ENCODE measurements at places on chromosomes 4 and X. TPM values are rescaled to one million over a fixed set of nuclear protein-coding genes. Genes with fewer than 3 reads are reported as not detected.

HELT gene
- total RNA-seq: not detected

GLRA3 gene
- not detected for total RNA-seq

CDKL2 gene
- total RNA-seq: 15.9 TPM

AMBN gene
- total RNA-seq: not detected

SHISA3 gene
- total RNA-seq: 31.7 TPM

CCDC120 gene
- total RNA-seq: 13.7 TPM

MAGEC3 gene
- not detected for total RNA-seq

DAPP1 gene
- total RNA-seq: 10.1 TPM

SYN1 gene
- total RNA-seq: 0.85 TPM

CPLX1 gene
- 10.2 TPM for total RNA-seq

S100P gene
- not detected for total RNA-seq

All from kidney (tissue), 22 donors.